Posterior cingulate gyrus (tissue), 11 donors: ENCODE measurements at places on chromosomes 6 and 20.

GRCh38 chr6:12029979-12030737 is 18.0 kb downstream of the HIVEP1 start:
- DNase-seq, result no peak

DNA sequence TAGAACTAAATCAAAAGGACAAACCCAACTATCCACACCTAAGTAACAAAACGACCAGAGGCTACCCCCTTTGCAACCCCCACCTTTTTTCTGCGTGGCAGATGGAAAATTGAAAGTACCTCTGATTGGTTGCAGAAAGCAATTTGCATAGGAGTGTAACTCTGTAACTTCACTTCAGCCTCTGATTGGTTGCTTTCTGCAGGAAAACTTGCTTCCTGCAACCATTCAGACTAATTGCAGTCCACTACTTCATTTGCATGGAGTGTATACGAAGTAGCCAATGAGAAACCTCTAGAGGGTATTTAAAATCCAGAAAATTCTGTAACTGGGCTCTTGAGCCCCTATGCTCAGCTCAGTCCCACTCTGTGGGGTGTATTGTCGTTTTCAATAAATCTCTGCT is 129.1 kb upstream of the OLIG3 start:
- DNase-seq, result no peak

- DNase-seq, result peak; percentile 43
Observed at GRCh38 chr6:168002804-168003203, 5.3 kb downstream of the KIF25 start.

GRCh38 chr6:152595499-152595898 is 41.7 kb downstream of the SYNE1 start:
- no peak for DNase-seq

- DNase-seq, result no peak
Observed at GRCh38 chr20:45919542-45920399, 7.8 kb upstream of the PLTP start.
